Right hindlimb (tissue), 1 donor: ENCODE measurements at places on chromosomes 7 and 10.

- DNase-seq, result no peak
Observed at GRCh38 chr10:112835944-112836451, 114.0 kb upstream of the TCF7L2 start.

DNA sequence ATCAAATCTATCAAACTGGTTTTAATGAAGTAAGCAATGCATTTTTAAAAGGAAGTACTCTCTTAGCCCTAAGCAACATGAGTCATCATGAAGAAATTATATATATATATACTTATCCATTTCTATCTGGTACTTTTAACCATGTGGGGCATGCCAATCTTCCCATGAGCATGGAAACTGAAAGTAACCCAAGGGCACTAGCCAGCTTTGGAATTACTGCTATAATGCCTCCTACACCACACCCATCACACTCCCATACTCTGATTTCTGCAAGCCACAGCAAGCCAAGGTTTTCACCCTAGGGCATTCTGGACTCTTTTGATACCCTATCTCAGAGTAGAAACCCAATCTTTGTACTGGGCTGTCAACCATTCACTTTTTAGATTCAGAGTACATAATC, 204.6 kb downstream of the IMMP2L start:
- no peak for DNase-seq

DNA sequence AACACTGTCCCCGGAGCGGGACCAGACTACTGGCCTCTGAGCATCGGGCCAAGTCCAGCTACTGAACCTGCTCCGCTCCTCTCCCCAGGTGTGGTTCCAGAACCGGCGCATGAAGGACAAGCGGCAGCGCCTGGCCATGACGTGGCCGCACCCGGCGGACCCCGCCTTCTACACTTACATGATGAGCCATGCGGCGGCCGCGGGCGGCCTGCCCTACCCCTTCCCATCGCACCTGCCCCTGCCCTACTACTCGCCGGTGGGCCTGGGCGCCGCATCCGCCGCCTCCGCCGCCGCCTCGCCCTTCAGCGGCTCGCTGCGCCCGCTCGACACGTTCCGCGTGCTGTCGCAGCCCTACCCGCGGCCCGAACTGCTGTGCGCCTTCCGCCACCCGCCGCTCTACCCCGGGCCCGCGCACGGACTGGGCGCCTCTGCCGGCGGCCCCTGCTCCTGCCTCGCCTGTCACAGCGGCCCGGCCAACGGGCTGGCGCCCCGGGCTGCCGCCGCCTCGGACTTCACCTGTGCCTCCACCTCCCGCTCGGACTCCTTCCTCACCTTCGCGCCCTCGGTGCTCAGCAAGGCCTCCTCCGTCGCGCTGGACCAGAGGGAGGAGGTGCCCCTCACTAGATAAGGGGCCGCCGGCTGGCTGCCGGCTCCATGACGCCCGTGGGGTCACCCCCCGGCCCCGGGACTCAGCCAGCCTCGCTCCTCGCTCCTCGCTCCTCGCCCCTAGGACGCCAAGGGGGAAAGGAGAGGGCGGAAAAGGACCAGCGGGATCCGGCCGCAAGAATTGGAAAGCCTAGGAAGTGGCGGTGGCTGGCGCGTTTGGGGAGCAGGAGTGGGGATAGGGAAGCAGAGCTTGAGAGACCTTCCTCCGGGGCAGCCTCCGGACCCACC, 3.4 kb downstream of the EVX1 start:
- no peak for DNase-seq

GRCh38 chr10:37488792-37489657, 363.6 kb downstream of the ANKRD30A start:
- no peak for DNase-seq

DNA sequence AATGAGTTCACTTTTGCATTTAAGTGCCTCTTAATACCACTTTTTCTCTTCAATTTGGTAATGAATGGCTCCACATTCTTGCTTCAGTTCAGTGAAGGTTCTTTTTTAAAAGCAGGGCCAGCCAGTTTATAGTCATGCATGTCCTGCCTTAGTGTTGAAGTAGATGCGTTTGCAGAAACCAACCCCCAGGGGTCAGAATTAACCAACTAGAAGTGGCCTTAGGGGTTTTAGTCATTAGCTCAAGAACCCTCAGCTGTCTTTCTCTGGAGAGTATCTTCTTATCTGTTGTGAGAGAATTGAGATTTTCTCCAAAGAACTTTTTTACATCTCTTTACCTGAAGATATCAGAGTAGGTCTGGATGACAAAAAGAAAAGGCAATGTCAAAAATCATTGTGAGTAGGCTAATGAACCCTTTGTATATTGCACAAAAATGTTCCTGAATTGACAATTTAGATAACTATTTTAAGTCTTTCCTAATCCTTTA, 82.2 kb downstream of the PIK3CG start:
- DNase-seq, result peak; percentile 51

DNA sequence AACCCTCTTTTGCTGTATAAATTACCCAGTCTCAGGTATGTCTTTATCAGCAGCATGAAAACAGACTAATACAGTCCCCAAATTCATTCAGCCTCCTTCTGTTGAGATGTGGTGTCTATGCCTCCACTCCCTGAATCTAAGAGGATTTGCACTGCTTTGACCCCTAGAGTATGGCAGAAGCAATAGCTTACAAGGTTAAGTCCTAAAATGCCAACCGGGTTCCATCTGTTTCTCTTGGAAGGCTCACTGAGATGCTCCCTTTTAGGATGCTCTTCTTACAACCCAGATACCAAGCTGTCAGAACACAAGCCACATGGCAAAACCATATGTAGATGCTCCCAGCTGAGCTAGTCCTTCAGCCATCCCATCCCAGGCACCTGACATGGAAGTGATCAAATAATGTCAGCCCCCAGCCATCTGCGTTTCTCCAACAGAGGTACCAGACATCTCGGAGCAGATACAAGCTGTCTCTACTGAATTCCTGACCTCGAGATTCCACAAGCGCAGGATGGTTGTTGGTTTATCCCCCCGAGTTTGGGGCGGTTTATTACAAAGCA, 20.2 kb downstream of the CALN1 start:
- no peak for DNase-seq

DNA sequence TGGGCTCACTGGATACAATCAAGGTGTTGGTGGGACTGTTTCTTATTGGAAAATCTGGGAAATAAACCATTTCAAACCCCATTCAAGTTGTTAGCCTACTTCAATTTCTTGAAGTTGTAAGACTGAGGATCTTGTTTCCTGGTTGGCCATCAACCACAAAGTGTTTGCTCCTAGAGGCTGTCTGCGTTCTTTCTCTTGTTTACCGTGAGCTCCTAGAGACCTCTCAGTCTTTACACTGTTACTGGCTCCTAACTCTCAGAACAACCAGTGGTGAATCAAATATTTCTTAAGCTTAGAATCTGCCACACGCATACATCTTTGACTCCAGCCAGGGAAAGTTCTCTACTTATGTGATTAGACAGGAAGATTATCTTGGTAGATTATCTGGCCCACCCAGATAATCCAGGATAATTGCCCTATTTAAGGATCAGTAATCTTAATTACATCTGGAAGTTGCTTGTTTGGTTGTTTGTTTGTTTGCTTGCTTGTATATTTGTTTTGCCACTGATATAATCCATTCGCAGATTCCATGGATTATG, 798.7 kb downstream of the IPMK start:
- no peak for DNase-seq

DNA sequence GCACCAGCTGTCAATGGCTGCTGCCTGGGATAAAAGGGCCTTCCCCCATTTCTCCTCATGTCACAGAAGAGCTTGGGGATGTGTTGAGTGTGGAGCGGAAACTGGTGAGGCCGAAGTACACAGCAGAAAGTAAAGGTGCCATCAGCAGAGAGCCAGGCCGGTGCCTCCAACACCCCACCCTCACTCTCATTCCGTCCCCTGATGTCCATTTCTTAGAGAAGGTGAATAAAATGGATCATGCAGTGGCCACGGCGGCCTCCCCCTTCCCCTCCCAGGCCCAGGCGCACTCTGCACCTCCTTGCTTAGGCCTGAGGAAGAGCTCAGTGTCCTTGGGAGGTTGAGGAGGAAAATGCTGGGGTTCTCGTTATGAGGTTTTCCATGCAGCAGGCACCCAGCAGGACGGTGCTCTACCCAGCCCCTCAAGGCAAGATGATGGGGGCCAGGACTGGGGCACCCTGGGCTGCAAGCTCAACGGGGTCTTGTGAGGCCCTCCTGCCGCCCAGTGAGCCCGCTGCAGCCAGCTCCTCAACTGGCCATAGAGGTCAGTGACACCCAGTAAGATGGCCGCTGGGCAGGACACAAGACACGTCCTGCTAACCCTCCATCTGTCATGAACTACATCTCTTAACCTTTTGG, 163.9 kb downstream of the ADARB2 start:
- no peak for DNase-seq

- DNase-seq, result no peak
Observed at GRCh38 chr7:28083164-28083997, 97.2 kb downstream of the JAZF1 start.

- peak; percentile 63 for DNase-seq
Observed at GRCh38 chr7:15684871-15685270, 1.6 kb downstream of the MEOX2 start.

- no peak for DNase-seq
Observed at GRCh38 chr7:23115991-23116390, 10.4 kb downstream of the KLHL7 start.

DNA sequence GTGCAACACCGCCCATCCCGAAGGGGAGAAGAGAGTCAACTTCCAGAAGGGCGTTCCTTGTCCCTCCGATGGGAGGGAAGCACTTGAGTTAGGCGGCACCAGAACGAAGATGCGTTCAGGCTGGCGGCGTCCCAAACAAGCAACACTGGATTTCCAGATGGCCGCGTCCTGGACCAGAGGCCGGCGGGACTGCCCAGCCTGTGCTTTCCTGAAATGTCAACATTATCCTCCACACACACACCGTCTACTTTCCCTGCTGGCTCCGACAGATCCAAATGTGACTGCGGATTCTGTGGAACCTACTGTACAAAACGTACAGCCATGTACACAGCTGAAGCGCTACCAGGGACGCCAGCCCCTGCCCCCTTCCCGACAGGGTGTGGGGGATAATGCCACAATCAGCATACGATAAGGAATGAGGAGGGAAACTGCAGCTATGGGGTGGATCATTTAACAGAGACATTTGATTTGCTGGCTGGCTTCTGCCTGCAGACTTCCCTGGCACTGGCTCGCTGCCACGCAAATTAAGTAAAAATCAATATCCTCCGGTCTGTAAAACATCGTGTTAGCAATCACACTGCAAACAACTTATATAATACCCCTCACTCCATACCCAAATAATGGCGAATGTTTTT, 82.1 kb downstream of the ZRANB1 start:
- peak; percentile 59 for DNase-seq

- DNase-seq, result no peak
Observed at GRCh38 chr7:1156782-1157535, 3.0 kb downstream of the ZFAND2A start.

- no peak for DNase-seq
Observed at GRCh38 chr7:57245206-57245605, 113.0 kb upstream of the ZNF479 start.

GRCh38 chr10:93417921-93418320, 64.2 kb downstream of the MYOF start:
- no peak for DNase-seq

- no peak for DNase-seq
Observed at GRCh38 chr7:47258798-47259197, 323.1 kb downstream of the TNS3 start.

- DNase-seq, result no peak
Observed at GRCh38 chr7:122676466-122676865, 22.5 kb downstream of the RNF133 start.

DNA sequence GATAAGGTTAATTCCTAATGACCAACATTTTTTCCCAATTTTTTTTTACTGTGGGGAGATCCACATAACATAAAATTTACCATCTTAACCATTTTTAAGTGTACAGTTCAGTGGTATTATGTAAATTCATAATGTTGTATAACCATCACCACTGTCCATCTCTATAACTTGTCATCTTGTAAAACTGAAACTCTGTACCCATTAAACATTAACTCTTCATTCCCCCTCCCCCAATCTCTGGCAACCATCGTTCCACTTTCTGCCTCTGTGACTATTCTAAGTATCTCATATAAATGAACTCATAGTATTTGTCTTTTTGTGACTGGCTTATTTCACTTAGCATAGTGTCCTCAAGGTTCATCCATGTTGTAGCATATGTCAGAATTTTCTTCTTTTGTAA, 46.0 kb upstream of the HPS1 start:
- DNase-seq, result no peak

DNA sequence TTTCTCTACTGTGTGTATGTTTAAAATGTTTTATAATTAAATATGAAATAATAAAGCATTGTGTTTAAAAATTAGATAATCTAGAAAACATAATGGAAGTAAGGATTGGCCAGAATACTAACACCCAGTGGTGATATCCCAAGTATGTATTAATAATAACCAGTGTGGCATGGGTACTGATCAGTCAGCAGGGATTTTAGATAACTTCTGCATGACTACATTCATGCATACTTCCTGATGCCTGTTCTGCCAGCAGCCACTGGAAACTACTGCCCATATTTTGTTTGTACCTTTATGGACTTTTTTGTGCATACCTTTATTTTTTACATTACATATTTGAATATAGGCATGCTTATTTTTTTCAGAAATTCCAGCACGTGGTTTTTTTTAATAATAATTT, 156.6 kb upstream of the TMEM196 start:
- DNase-seq, result no peak

GRCh38 chr7:106243893-106244292, 40.9 kb downstream of the NAMPT start:
- no peak for DNase-seq
